Testis (tissue), 5 donors: ENCODE measurements at places on chromosomes 7 and 10. TPM values are rescaled to one million over a fixed set of nuclear protein-coding genes. Genes with fewer than 3 reads are reported as not detected.

The HOXA9 gene
- total RNA-seq: 0.25 TPM

The TAS2R5 gene
- total RNA-seq: 13.4 TPM

- DNase-seq: no peak
- no peaks in the 10 kb centered on the region for H3K36me3 ChIP-seq
- no peaks in the 10 kb centered on the region for H3K4me1 ChIP-seq
- no peak overlapping the region for H3K4me3 ChIP-seq
Observed at GRCh38 chr10:15579605-15580004, 140.1 kb downstream of the ITGA8 start.

DNA sequence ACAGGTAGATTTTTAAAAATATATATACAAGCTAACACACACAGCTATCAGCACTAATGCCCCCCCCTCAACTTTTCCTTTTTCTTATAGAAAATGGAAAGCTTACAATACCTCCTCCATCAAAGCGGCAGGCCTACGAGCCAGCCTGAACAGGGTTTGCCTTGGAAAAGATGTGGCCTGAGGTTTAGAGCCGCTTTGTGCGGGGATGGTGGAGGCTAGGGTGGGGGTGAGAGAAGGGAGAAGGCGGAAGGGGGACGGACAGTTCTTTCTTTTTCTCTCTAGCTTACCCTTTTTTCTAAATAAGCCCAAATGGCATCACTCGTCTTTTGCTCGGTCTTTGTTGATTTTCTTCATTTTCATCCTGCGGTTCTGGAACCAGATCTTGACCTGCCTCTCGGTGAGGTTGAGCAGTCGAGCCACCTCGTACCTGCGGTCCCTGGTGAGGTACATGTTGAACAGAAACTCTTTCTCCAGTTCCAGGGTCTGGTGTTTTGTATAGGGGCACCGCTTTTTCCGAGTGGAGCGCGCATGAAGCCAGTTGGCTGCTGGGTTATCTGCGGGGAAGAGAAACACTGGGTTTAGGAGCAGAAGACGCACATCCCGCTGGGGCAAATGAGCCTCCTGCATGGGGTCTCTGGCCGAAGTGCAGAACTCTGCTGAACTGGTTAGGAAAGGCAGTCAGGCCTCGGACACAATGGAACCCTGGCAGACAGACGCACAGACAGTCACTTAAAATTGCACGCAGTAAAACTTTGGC lies 1.9 kb downstream of the HOXA9 start:
- no peak for DNase-seq
- no peak overlapping the region for H3K4me3 ChIP-seq
- no peaks in the 10 kb centered on the region for H3K36me3 ChIP-seq
- peaks cover 10% of the 10 kb centered on the region for H3K4me1 ChIP-seq
- H3K27me3 ChIP-seq: peaks cover 4% of the 10 kb centered on the region

- H3K4me1 ChIP-seq: peaks cover 6% of the 10 kb centered on the region
- H3K36me3 ChIP-seq: no peaks in the 10 kb centered on the region
- peak; percentile 37 for DNase-seq
- no peak overlapping the region for H3K27ac ChIP-seq
- H3K27me3 ChIP-seq: no peaks in the 10 kb centered on the region
Observed at GRCh38 chr10:32005050-32005449, 51.2 kb downstream of the KIF5B start.

- no peaks in the 10 kb centered on the region for H3K27me3 ChIP-seq
- DNase-seq: no peak
- no peak overlapping the region for H3K27ac ChIP-seq
- no peak overlapping the region for H3K4me3 ChIP-seq
- H3K4me1 ChIP-seq: no peaks in the 10 kb centered on the region
Observed at GRCh38 chr7:76998285-76998589, 33.9 kb downstream of the SPDYE17 start.

GRCh38 chr7:70574970-70575799 lies 556.8 kb upstream of the GALNT17 start:
- no peak overlapping the region for H3K27ac ChIP-seq
- H3K36me3 ChIP-seq: no peaks in the 10 kb centered on the region
- no peaks in the 10 kb centered on the region for H3K4me1 ChIP-seq
- DNase-seq: no peak

DNA sequence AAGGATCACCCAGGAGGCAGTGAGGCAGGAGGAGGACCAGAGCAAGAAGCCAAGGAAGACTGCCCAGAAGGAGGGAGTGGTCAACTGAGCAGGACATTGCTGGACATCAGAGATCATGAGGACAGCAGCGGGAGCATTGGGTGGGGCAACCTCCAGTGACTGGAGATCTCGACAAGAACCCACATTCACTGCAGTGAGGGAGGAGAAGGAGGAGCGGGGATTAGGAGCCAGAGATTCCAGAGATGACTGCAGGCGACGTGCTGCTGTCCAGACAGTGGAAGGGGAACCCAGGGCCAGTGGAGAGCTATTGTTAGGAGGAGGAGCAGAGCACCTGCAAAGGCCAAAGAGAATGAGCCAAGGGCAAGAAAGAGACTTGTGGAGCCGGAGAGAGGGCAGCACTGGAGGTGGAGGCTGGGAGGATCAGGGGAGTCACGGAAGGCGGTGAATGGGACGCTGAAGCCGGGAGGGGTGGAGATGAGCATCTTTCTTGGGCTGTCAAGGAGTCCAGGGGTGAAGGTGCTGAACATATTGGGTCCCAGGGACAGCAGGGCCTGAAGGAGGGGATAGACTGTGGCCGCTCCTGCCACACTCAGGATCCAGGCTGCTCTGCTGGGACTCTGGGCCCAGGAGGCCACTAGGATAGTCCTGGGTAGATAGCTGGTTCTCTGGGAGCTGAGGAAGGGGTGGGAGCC lies 140.1 kb upstream of the UNC5B start:
- H3K4me3 ChIP-seq: no peak overlapping the region
- no peaks in the 10 kb centered on the region for H3K4me1 ChIP-seq
- no peaks in the 10 kb centered on the region for H3K27me3 ChIP-seq
- no peak for DNase-seq
- no peak overlapping the region for H3K27ac ChIP-seq

GRCh38 chr7:153473185-153473584 lies 579.0 kb upstream of the DPP6 start:
- no peak overlapping the region for H3K4me3 ChIP-seq
- no peak overlapping the region for H3K27ac ChIP-seq
- H3K36me3 ChIP-seq: no peaks in the 10 kb centered on the region
- no peaks in the 10 kb centered on the region for H3K27me3 ChIP-seq
- peak; percentile 21 for DNase-seq
- peaks cover 6% of the 10 kb centered on the region for H3K4me1 ChIP-seq
